ENCODE measurements at places on chromosomes 3 and 15.

DNA sequence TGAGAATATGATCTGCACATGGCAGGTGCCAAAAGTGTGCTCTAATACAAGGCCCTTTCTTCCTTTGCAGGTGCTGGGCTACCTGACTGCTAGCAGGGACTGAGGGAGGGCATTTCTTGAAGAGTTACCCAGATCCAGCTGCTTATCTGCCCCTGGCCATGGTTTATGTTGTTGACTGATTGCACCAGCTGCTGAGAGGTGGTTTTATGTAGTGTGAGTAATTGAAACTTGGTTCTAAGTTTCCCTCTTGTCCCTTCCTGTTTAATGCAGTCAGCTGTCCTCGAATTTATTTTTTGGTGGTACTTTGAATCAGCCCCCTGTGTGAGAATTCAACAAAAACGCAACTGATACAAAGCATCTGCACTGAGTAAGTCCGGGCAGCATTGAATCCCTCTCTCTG lies 288.3 kb upstream of the C2CD4B start:
- peak; percentile 52 for DNase-seq

GRCh38 chr3:145915787-145916186 lies 245.2 kb downstream of the PLOD2 start:
- no peak for DNase-seq

- no peak for DNase-seq
Observed at GRCh38 chr3:59566481-59566975, 516.7 kb upstream of the CFAP20DC start.

DNA sequence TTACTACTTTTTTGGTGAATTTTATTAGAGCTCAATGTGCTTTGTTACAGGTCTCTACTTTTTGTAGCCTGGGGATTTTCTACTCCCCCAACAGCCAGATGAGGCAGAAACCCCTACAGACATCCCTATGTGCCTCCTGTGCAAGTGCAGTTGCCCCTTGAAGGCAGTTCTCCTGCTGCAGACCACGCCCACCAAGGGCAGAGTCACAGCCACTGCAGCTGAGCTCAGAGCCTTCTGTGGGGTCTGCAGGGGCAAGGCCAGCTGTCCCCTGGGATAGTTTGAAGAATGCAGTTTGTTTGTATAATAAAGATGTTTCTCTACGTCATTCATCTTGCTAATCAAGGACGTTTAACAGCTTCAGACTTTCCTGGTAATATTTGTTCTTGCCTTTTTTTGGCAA lies 76.8 kb downstream of the NPAP1 start:
- DNase-seq = no peak

DNA sequence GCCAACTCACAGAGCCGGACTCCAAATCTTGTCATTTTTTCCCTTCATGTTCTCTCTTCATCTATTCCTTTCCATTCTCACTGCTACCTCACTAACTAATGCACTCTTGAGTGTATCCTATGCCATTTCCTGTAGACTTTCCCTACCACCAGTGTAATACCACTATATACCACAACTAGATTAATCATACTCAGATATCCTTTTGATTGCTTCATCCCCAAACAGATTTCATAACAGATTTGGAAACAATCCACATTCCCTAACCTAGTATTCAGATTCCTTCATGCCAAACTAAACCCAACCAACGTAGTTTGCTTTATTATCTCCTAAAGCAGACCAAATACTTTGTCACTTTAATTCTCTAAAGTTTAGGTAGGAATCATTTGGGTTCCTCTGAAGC lies 2.6 kb upstream of the PLOD2 start:
- peak; percentile 89 for DNase-seq

- no peak for DNase-seq
Observed at GRCh38 chr3:138907539-138907938, 39.4 kb downstream of the FOXL2 start.

- peak; percentile 52 for DNase-seq
Observed at GRCh38 chr15:78915341-78916087, 29.3 kb downstream of the CTSH start.

- no peak for DNase-seq
Observed at GRCh38 chr3:185632996-185633395, 46.9 kb downstream of the SENP2 start.

Measured in GM23248 (cell line).